ENCODE measurements at places on chromosomes 11 and 22.

GRCh38 chr22:22720201-22720723 is 75.8 kb downstream of the GGTLC2 start:
- no peak for DNase-seq

DNA sequence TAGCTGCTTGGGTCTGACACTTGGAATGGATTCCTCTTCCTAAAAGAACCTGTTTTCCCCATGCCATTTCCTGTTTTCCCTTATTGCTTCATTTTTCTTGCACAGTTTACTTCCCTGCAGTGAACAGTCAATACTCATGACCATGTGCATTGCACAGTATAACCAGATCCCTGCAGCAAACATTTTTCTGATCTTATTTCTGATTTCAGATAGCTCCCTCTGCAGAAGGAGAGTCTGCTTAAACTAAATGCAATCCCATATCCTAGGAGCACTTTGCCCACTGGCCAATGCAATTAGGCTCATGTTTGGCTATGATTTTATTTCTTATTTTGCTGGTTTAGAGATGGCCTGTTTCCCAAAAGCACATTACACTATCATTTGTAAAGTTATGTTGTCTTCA is 96.7 kb upstream of the CD44 start:
- no peak for DNase-seq

DNA sequence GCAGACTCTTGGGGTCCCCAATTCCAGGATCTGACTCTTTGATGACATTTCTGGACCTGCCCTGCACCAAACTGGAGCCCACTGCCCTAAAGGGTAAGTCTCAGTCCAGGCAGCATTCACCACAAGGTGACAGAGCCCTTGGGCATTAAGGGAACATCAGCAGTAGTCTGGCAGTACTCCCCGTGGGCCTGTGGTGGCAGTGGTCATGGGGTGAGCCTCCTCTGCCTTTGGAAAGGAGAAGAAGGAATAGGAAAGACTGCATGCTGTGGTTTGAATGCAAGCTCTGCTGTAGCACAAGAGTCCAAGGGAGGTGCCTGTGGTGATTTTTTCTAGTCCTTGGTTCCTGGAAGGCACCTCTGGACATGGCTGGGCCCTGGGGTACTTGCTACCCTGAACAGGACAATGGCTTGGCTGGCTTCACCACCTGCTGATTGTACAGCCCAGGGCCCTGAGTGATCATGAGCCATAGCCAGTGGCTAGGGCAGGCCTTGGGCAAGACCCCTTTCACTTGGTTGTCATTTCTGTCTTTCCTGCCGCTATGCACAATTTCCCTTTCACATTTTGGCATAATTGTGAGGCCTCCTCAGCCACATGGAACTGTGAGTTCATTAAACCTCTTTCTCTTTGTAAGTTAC is 160.7 kb upstream of the GRIA4 start:
- DNase-seq, result no peak

DNA sequence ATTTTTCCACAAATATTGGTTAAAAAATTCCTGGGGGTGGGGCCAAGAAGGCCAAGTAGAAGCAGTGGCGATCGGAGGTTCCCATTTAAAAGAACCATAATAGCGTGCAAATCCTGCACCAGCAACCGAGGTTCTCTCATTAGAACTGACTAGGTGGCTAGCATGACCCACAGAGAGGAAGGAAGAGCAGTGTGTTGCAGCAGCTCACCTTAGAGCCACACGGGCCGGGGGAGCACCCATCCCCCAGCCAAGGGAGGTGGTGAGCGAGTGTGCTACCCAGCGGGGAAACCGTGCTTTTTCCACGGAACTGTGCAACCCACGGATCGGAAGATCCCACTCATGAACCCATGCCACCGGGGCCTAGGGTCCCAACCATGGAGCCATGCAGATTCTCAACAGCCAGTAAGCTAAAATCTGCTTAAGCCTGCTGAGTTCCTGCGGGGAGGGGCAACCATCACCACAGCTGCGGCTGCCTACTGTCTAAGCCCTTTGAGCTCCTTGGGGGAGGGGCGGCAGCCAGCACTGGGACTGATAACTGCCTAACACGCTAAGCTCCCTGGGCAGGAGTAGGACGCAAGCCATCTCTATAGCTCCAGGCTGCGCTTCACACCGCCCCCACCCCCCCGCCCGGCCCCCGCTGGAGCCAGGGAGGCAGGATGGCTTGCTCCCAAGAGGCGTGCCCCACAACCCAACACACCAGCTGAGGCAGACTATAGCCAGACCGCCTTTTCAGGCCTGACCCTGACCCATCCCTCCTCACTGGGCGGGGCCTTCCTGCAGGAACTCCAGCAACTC is 21.0 kb upstream of the HTATIP2 start:
- DNase-seq, result no peak

DNA sequence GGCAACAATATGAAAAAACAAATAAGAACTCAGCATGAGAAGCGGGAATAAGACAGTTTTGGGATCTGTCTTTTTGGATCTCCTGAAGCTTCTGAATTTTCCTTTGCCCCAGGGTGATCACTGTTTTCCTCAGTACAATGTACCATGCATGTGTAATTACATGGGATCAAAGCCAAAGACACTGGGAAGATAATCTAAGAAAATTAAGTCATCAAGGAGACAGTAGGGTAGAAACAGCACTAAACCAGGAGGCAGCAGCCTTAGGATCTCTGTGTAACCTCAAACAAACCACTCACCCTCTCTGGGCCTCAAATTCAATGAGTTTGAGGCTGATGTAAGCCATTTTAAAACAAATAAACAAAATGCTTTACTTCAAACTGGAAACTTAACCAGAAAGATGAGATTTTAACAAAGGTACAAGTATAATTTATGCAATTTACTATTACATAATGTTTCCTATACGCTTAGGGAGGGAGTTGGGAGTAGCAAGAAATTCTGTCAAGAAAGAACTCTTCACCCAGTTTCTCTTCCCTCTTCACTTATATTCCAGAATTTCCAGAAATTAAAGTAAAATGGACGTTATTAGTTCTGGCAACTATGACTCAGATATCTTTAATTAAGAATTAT is 77.0 kb downstream of the RAB30 start:
- DNase-seq, result no peak

GRCh38 chr22:29635734-29636357 is 32.4 kb downstream of the NF2 start:
- DNase-seq, result no peak

GRCh38 chr11:124865902-124866851 is 945 bp downstream of the ROBO3 start:
- DNase-seq, result peak; percentile 48

DNA sequence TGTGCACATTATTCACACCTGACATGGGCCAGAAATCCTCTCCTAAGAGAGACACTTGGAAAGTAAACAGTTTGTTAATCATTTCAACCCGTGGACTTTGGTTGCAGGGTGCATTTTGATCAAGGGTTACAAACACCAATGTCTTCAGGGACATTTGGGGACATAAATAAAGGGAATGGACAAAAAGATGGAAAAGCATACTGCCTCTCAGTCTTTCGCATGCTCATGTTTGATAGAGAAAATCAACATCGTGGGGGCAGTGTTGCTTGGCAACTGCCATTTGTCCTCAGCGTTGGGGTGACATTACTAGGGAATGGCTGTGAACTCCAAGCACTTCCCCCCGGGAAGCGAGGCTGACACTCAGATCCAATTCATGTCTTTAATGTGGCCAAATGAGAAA is 114.7 kb upstream of the OR4B1 start:
- no peak for DNase-seq

- no peak for DNase-seq
Observed at GRCh38 chr11:128732471-128733277, 38.8 kb downstream of the FLI1 start.

GRCh38 chr11:128487978-128488377 is 99.4 kb downstream of the ETS1 start:
- DNase-seq, result no peak

DNA sequence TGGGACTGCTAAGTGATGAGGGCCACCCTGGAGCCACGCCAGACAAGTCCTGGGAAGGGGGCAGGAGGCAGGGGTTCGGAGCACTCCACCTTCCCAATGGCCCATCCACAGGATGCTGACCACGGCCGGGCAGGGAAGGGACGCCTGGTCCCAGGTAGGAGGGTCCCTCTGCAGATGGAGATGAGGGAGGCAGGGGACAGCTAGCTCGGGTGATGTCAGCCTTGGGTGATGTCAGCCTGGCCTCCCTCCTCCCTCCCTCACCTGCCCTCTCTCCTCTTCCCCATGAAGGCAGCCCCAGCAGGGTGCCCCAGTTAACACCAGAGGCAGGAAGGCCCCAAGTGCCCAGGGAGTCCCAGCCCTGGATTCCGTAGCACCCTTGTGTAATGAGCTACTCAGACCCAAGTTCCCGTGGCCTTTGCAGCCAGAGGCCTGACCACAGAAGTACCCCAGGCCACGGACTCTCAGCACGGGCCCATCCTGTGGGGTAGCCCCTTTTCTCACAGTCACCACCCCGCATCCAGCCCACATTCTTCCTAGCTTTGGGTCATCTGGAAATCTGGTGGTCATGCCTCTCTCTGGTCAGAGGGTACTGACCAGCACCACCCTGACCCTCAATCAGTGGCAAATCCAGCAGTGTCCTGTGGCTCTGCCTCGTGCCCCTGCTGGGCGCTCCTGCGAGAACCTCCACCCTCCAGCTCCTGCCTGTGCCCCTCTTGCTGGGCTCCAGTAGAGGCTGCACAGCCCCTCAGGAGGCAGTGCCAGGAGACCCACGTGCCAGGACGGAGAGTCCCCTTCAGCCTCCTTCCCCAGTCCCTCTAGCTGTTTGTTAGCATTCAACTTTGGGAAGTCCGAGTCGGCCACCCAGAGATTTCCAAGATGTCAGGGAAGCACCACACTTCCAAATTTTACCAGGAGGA is 47.4 kb downstream of the SHANK2 start:
- DNase-seq, result no peak

- no peak for DNase-seq
Observed at GRCh38 chr11:131979364-131979763, 608.9 kb downstream of the NTM start.

GRCh38 chr22:26681395-26681821 is 24.0 kb downstream of the MIAT start:
- no peak for DNase-seq

DNA sequence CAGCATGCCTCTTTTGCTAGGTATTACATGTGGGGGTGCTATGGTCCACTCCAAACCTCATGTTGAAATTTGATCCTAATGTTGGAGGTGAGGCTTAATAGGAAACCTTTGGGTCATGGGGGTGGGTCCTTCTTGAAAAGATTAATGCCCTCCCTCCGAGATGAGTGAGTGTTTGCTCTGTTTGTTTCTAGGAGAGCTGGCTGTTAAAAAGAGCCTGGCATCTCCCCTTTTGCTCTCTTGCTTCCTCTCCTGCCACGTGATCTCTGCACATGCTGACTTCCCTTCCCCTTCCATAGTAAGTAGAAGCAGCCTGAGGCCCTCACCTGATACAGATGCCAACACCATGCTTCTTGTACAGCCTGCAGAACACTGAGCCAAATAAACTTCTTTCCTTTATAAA is 104.5 kb downstream of the FAT3 start:
- no peak for DNase-seq

- no peak for DNase-seq
Observed at GRCh38 chr11:107675902-107676301, 36.0 kb downstream of the SLN start.

- no peak for DNase-seq
Observed at GRCh38 chr11:990101-990500, 46.4 kb downstream of the MUC6 start.

- no peak for DNase-seq
Observed at GRCh38 chr11:19430346-19430745, 189.6 kb upstream of the E2F8 start.

DNA sequence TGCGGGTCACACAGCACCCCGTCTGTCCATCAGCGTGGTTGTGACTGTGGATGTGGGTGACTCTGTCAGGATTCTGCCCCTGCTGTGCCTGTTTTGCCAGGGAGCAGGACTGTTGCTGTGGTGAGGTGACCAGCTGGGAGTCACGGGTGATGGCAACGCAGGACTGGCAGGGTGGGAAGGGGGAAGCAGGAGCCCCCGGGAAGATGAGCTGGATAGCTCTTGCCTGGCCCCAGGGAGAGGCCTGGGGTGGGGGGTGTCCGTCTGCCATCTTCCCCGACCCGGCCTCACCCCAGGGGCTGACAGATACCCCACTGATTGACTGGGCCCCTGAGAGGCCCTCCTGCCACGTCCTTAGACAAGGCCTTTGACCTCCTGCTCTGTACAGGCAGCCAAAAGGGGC is 34.3 kb upstream of the TSPAN18 start:
- no peak for DNase-seq

DNA sequence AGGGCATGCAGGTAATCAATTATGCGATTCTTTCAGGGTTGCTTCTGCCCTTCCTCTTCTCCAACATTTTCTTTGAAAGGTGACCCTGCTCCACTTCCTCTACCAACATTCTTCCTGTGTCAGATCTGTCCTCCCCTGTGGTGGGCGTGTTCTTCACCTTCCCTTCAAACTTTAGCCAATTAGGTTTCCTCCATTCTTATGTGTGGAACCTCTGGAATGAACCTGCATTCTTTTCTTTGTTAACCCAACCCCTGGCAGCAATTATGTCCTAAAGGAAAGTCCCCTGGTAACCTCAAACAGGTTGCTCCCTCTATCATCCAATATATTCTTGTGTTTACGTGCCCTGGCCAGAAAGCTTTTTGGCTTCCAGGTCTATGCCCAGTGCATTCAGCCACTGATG is 22.4 kb downstream of the KIRREL3 start:
- no peak for DNase-seq

DNA sequence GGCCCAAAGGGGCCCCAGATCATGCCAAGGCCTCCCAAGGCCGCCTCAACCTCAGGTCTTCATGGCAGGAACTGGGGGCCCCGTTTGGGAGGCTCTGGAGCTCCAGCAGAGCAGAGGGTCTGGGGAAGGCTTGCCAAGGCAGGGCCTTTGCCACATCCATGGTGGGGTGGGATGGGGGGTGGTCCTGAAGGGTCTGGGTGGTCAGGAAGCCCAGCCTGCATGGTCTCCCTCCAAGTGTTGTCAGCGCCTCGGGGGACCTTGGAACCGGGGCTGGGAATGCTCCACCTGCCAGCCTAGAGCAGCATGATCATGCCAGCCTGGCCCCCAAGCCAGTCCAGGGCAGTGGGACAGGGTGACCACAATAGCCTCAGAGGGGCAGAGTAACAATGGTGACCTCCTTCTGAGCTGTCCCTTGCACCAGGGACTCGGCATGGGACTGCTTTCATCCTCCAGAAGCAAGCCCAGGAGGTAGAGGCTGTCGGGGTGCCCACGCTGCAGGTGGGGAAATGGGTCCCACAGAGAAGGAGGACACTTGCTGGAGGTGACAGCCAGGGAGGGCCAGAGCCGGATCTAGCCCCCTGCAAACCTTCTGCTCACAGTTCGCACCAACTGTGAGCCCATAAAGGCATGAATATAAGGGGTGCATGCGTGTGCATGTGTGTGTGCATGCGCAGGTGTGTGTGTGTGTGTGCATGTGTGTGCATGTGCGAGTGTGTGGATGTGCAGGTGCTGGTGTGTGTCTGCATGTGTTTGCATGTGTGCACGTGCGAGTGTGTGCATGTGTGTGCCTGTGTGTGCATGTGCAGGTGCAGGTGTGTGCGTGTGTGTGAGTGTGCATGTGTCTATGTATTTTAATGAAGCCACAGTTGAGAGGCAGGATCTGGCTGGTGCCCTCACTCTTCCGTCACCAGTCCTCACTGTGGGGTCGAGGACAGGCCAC is 63.8 kb downstream of the MYEOV start:
- DNase-seq, result no peak

- no peak for DNase-seq
Observed at GRCh38 chr11:12324585-12324984, 52.8 kb upstream of the PARVA start.

GRCh38 chr11:86517557-86517956 is 142.9 kb downstream of the CCDC81 start:
- DNase-seq, result no peak

GRCh38 chr11:133955081-133955891 is 1.5 kb downstream of the IGSF9B start:
- peak; percentile 22 for DNase-seq

- DNase-seq, result no peak
Observed at GRCh38 chr22:31647523-31648320, 14.3 kb downstream of the PISD start.
